ENCODE measurements at places on chromosomes 3 and 15.

- DNase-seq = peak; percentile 6
These were observed 960 bp upstream of the KLF13 start for GRCh38 chr15:31325595-31326155.

GRCh38 chr15:81253846-81254245 is 57.2 kb downstream of the IL16 start:
- peak; percentile 99 for DNase-seq

DNA sequence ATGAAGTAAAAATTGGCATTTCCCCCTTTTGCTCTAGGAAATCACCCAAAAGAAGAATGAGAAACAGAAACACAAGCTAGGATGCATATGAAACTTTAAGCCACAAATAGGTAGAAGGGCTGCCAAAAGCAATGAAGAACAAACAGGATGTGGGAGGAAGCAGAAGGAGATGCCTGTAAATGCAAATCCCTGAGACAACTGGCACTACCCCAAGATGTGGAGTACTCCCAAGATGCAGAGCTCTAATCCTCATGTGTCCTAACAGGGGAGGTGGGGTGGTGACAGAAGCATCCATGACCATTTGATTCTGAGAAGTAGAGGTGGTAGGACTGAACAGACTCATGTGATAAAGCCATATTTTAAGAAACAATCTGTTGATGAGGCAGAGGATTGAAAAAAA is 31.9 kb upstream of the ZNF280D start:
- no peak for DNase-seq

DNA sequence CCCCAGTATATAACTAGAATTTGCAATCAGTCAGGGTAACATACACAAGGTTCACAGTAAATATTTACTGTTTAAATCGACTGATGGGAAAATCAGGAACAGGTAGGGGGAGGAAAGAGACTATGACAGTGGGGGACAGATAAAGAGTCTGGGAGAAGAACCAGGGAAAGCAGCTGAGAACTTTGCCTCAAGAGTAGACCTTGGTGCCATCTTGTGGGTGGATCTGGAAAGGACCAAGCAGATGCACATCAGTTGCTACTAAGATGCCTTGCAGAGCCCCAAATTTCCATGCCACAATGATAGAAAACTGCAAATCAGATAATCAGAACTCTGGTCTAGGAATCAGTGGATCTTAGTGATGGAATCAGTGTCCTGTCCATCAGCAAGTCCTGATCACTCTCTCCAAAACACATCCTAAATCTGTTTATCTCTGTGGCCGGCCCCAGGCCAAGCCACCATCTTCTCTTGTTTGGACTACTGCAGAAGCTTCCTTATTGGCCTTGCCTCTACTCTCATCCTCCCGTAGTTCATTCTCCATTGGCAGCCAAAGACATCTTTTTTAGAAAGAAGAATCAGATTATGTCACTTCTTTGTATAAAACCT is 62.7 kb downstream of the PDE8A start:
- DNase-seq = peak; percentile 84

- no peak for DNase-seq
These were observed 5.9 kb downstream of the SOX2 start for GRCh38 chr3:181717549-181718171.

GRCh38 chr3:174023421-174023820 is 625.9 kb downstream of the NLGN1 start:
- DNase-seq = no peak

DNA sequence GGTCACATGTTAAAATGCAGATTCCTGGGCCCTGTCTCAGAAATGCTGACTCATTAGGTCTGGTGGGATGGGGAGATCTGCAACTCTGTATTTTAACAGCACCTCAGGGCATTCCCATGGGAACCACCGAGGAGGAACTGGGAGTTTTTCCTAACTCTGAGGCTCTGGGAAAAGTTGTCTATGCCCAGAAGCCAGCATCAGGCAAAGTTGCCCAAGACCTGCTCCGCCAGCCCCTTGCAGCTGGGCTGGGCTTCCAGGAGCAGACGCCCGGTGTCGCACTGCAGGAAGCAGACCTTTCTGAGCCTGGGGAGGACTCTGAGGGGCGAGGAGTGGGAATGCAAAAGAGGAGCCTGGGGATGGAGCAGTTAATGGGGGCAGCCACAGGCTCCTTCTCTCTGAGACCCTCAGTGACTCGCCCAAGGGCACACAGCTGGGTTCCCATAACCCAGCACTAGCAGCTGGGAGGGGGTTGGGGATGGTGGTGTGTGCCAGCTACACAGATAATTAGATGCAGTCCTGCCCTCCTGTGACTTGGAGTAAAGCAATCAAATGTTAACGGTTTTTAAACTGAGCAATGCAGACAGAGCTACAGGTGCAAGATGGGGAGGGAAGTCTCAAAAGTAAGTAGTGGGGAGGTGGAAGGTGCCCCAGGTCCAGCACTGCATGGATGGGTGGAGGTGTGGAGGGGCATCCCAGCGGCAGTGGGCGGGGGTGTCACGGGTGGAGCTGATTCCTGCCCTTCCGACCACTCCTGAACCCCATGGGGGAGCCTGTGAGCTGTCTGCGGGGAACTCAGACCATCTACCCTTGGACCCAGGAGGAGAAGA is 100.4 kb downstream of the LSM3 start:
- DNase-seq = no peak

- DNase-seq = peak; percentile 36
These were observed 5.2 kb upstream of the EBLN2 start for GRCh38 chr3:73056014-73056844.

- no peak for DNase-seq
These were observed 108.5 kb downstream of the FILIP1L start for GRCh38 chr3:100005665-100006393.

DNA sequence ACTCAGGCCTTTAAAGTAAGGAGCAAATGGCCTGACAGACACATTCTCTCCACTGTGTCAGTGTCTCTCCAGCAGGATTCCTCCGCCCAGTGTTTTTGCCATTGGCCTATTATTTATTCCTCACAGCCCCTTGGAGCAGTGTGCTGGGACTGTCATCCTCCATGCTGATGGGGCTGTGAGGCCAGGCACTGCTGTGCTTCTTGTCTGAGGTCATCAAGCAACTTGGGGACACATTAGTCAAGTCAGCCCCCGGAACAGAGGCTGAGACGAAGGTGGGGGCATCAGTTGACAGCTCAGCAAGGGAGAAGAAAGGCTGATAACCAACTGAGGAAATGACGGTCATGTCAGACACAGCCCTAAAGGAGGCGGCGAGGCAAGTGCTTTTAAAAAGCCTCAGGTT is 67.4 kb downstream of the XXYLT1 start:
- no peak for DNase-seq

- DNase-seq = no peak
These were observed 53.3 kb downstream of the B3GALNT1 start for GRCh38 chr3:161051856-161052255.

GRCh38 chr15:40340038-40340739 is 550 bp downstream of the CCDC9B start:
- peak; percentile 33 for DNase-seq

DNA sequence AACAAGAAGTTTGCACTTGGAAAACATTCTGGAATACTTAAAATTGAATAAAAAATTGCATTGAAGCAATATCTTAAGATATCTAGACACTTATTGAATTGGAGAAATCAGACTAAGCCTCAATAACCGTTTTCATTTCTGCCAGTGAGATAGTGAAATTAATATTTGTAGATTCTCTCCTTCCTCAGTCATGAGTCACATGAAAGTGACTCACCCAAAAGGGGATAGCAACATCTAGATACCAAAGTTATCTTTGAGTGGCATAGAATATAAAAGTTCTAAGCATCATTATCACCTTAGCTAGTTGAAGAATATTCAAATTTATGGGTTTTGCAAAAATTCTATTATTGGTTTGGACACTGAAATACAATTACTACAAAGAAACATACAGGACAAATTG is 614.8 kb upstream of the ZNF717 start:
- no peak for DNase-seq

Measured in SW480 (cell line).